ENCODE measurements at places on chromosomes 6 and 20. TPM values are rescaled to one million over a fixed set of nuclear protein-coding genes. Genes with fewer than 3 reads are reported as not detected.

DNA sequence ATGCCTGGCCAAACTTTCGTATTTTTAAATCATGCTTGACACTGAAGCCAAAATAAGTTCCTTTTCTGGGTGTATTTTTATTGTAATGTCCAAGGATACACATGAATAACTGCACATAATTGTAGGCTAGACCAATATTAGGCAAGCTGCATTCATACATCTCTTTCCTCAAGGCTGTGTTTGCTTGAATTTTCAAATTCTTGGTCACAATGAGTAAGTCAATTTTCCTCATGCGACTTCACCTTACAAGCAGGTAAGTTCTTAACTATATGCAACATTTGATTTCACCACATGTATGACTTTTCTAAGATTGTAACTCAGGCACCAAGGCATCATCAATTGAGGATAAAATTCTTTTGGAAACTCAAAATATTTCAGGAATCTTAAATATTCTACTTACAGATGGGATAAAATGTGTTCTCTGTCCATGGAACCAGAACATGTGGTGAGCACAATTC is 112.4 kb upstream of the ZNF217 start:
- H3K27ac ChIP-seq = no peak overlapping the region
- H3K36me3 ChIP-seq = no peaks in the 10 kb centered on the region
- H3K4me3 ChIP-seq = no peak overlapping the region
- peaks cover 2% of the 10 kb centered on the region for H3K4me1 ChIP-seq
- no peak for DNase-seq

The KIF25 gene
- total RNA-seq = 0.74 TPM

GRCh38 chr6:168184701-168185100 is 105.7 kb upstream of the FRMD1 start:
- no peaks in the 10 kb centered on the region for H3K36me3 ChIP-seq
- DNase-seq = no peak
- H3K27me3 ChIP-seq = no peaks in the 10 kb centered on the region
- H3K4me1 ChIP-seq = no peaks in the 10 kb centered on the region

The FNDC11 gene
- 0.45 TPM for total RNA-seq

GRCh38 chr6:97901531-97901930 is 618.5 kb upstream of the MMS22L start:
- DNase-seq = no peak
- H3K4me1 ChIP-seq = no peaks in the 10 kb centered on the region
- H3K27ac ChIP-seq = no peak overlapping the region

GRCh38 chr6:123524781-123525180 is 112.0 kb downstream of the TRDN start:
- DNase-seq = no peak
- H3K36me3 ChIP-seq = no peaks in the 10 kb centered on the region
- H3K27ac ChIP-seq = no peak overlapping the region
- no peaks in the 10 kb centered on the region for H3K27me3 ChIP-seq
- no peaks in the 10 kb centered on the region for H3K4me1 ChIP-seq

The NECAB3 gene
- total RNA-seq = 159 TPM

GRCh38 chr6:150314230-150315188 is 54.3 kb upstream of the IYD start:
- no peaks in the 10 kb centered on the region for H3K4me1 ChIP-seq
- H3K4me3 ChIP-seq = no peak overlapping the region
- H3K36me3 ChIP-seq = no peaks in the 10 kb centered on the region
- no peak overlapping the region for H3K27ac ChIP-seq
- DNase-seq = no peak

Data from ovary (tissue), 10 donors.